NCI-H774 (cell line): ENCODE measurements at places on chromosomes 5 and 9.

DNA sequence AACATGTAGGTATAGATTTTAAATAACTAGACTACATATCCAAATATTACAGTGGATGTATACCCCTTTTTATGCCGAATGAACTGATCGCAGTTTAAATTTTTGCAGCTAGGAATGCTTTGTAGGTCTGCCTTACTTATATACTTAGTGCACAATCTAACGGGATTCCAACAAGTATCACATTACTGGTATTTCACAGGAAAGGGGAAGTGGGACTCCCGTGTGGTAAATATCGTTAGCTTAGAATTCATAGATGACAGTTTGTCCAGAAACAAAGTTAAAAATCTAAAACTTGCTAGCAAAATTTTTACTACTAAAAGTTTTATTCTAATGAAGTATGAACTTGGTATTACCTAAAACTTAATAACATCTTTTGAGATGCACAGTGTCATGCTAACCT is 193.5 kb upstream of the TLX3 start:
- no peak for DNase-seq

GRCh38 chr5:39501397-39501796 is 76.6 kb upstream of the DAB2 start:
- no peak for DNase-seq

- no peak for DNase-seq
These were observed 247.1 kb upstream of the ANKRD55 start for GRCh38 chr5:56480078-56480704.

DNA sequence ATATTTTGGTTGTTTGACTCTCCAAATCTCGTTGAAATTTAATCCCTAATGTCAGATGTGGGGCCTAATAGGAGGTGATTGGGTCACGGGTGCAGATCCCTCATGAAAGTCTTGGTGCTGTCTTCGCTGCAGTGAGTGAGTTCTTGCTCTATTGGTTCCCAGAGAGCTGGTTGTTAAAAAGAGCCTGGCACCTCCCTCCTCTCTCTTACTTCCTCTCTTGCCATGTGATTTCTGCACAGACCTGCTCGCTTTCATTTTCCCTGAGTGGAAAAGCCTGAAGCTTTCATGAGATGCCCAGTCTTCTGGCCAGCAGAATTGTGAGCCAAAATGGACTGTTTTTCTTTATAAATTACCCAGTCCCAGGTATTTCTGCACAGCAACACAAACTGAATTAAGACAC is 221.6 kb downstream of the MAT2B start:
- no peak for DNase-seq

DNA sequence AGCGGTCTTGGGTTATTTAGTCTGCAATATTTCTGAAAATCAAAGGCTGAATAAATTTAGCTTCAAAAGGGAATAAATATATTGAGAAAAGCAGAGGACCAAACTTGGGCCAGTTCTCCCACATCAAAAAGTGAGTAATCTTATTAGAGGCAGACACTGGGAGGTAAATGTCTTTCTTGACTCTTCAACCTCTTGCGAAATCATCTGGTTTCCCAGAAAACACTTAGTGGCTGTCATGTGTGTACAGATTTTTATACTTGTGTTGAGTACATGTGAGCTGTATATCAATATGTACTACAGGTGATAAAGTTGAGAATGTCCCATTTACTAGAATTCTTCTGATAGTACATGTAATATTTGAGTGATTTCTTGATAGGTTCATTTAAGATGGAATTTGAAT is 454.9 kb downstream of the PRR16 start:
- DNase-seq = no peak

DNA sequence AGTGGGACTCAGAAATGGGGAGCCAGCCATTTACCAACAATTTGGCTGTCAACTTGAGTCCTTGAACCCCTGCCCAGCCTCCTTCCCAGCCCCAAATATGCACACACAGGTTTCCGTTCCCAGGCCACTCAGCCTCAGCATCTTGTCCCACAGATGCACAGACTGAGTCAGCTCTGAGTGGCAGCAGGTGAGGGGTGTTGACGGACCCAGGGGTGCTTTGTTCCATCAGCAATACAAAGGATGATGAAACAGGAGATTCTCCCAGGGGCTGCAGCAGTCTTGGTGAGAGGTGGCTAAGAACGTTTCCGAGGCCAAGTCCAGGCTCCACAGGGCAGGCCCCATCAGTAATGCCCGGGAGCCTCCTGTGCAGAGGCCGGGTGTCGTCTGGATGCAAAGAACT is 4.9 kb upstream of the OLFM1 start:
- no peak for DNase-seq

GRCh38 chr9:88817628-88818027 is 173.6 kb upstream of the S1PR3 start:
- no peak for DNase-seq

GRCh38 chr9:33524306-33524947 is 376 bp downstream of the ANKRD18B start:
- DNase-seq = no peak

DNA sequence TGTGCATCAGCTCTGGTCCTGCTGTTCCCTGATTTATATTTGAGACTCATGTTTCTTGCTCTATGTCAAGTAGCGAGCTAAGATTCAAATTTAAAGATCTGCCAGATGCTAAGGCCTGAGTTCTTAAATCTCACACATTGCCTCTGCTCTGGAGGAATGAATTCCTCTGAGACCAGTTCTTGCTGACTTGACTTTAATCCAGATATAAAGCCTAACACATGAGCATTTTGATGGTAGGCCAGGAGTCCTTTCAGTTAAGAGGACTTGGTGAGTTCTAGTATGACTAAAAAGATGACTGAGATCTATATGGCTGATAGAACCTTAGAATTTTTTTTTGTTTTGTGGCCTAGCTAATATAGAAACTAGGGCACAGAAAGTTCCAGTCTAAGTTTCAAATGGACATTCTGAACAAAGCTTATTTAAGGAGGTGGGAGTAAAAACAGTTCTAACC is 1.3 kb upstream of the INIP start:
- no peak for DNase-seq

DNA sequence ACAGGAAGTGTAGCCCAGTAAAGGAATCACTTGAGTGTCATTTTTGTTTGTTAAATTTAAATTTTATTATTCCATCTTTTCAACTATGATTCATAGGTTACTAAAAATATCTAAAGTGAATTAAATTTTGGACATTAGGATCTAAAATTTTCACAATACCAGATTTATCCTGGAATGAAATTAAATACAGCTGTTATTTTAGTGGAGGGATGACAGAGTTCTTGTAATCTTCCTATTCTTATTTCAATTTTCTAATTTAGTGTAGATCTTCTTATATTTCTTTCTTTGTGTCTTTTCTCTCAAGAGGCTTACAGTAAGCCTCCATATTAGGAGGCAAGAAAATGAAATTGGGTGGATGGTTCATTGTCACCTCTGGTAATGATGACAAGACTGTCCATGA is 167.9 kb upstream of the TNC start:
- DNase-seq = no peak

- no peak for DNase-seq
These were observed 30.3 kb downstream of the MED27 start for GRCh38 chr9:132049323-132049882.

GRCh38 chr5:109700516-109701153 is 10.9 kb downstream of the MAN2A1 start:
- no peak for DNase-seq

DNA sequence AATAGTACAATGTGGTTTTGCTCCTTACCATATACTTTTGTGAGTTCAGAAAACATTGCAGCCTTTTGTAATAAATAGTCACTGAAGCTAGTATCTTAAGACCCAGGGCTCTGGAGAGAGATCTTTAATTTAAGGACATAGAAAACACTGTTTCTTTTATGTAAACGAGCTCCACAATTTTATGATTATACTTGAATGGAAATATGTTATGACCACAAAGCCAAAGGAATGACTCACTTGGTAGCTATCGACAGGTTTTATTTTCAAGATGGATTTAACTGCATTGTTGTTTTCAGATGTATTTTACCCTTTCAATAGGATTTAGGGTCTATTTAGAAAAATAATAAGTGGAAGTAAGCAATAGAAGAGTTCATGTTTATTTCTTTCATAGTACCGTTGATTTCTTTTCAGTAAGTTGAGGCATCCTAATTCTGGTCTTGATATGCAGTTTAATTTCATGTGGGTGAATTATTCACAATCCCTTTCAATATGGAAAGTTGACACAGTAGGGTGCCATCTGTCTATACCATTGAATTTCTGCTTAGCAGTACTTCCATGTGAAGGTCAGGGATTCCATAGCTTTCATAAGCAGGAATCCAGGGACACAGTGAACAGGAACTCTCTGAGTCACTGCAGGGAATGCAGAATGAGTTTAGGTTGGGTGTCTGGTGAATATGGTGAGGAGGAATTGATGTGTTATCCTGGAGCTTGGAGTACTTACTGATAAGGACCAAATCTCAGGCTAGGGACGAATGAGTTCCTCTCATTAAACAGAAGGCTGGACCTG is 157.6 kb downstream of the CD180 start:
- no peak for DNase-seq

GRCh38 chr9:33272061-33272460 is 7.2 kb downstream of the CHMP5 start:
- DNase-seq = no peak

GRCh38 chr5:2910401-2911175 is 159.1 kb upstream of the IRX2 start:
- DNase-seq = no peak

DNA sequence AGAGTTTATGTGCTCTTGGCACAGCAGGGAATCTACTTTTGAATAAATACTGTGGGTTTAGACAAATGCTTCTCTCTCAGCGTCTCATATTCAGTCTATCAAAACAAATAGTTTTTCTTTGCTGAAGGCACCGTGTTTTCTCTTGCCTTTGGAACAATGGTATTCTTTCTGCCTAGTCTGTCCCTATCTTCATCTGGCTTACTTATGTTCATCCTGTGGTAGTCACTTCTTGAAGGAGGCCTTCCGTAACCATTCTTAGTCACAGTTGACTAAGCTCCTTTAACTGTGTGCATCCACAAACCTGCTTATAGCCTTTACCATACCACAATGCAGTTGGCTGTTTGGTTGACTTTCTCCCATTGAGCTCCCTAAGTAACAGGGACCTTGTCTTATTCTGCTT is 45.9 kb downstream of the LARP1 start:
- no peak for DNase-seq

- DNase-seq = peak; percentile 65
These were observed 32.2 kb downstream of the PRLR start for GRCh38 chr5:35198075-35198474.

GRCh38 chr5:123485275-123485674 is 26.7 kb upstream of the CSNK1G3 start:
- DNase-seq = no peak

- no peak for DNase-seq
These were observed 60.5 kb upstream of the GAS1 start for GRCh38 chr9:87007711-87008366.

DNA sequence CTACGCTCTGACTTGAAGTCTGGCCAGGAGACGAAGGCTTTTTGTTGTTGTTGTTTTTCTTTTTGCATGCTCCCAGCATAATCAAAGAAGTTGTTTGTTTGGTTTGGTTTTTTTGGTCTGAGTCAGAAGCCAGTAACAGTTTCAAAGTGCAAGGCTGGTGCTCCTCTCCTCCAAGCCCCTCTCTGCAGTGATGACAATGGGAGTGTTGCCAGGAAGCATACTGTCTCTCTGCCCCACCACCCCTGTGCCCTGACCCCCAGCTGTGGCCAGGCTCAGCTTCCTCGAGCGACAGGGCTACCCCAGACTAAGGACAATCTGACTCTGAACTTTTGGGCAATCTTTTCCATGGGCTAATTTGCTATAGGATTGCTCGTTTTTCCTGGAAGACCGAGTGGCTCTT is 173.8 kb upstream of the PITX1 start:
- DNase-seq = no peak

GRCh38 chr5:108001222-108001621 is 330.5 kb upstream of the EFNA5 start:
- DNase-seq = no peak

- no peak for DNase-seq
These were observed 19.6 kb downstream of the KDM4C start for GRCh38 chr9:6777213-6777902.

GRCh38 chr9:99400184-99400731 is 178.2 kb downstream of the SEC61B start:
- no peak for DNase-seq

- no peak for DNase-seq
These were observed 92.8 kb upstream of the VCAN start for GRCh38 chr5:83378624-83379289.

GRCh38 chr9:109865521-109865920 is 85.5 kb downstream of the PALM2AKAP2 start:
- DNase-seq = no peak

GRCh38 chr9:133946840-133947486 is 45.2 kb downstream of the VAV2 start:
- no peak for DNase-seq

- DNase-seq = no peak
These were observed 112.9 kb upstream of the LMX1B start for GRCh38 chr9:126500600-126501382.

DNA sequence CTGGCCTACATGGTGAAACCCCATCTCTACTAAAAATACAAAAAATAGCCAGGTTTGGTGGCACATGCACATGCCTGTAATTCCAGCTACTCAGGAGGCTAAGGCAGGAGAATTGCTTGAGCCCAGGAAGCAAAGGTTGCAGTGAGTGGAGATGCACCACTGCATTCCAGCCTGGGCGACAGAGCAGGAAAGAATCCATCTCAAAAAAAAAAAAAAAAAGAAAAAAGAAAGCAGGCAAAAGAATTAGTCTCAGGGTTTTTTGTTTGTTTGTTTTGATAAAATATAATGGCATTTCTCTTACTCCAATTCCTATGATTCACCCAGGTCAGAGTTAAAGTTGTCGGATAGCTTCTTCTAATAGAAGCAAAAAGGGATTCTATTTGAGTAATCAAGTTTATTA is 67.0 kb upstream of the ATG10 start:
- no peak for DNase-seq

GRCh38 chr9:132910376-132910775 is 31.7 kb downstream of the SPACA9 start:
- no peak for DNase-seq

- no peak for DNase-seq
These were observed 102.4 kb downstream of the TTLL11 start for GRCh38 chr9:121990600-121991306.

GRCh38 chr5:51806677-51807076 is 423.4 kb downstream of the ISL1 start:
- no peak for DNase-seq

DNA sequence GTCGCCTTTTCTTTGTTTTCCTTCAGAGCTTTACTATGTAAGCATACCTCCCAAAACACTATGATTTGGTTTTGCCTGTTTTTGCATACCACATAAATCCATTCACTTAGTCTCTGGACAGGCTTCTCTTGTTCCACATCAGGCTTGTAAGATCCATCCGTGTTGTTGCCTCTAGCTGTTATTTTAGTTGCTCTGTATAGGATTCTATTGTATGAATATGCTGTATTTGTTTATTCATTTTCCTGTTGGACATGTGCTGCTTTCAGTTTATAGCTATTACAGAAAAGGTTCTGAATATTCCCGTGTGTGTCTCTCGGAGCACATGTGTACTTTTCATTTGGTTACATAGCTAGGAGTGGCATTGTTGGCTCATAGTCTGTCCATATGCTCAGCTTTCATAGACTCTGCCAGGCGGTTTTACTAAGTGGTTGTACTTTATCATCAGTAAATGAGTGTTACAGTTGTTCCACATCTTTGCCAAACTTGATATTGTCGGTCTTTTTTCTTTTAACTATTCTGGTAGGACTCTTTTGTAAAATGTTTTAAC is 41.8 kb downstream of the NUP214 start:
- DNase-seq = peak; percentile 59

GRCh38 chr5:143017541-143017940 is 247.4 kb downstream of the ARHGAP26 start:
- no peak for DNase-seq
